ENCODE measurements at places on chromosomes 4 and X. TPM values are rescaled to one million over a fixed set of nuclear protein-coding genes. Genes with fewer than 3 reads are reported as not detected.

GRCh38 chr4:157121401-157121800, 45.5 kb downstream of the GLRB start:
- DNase-seq, result no peak

DNA sequence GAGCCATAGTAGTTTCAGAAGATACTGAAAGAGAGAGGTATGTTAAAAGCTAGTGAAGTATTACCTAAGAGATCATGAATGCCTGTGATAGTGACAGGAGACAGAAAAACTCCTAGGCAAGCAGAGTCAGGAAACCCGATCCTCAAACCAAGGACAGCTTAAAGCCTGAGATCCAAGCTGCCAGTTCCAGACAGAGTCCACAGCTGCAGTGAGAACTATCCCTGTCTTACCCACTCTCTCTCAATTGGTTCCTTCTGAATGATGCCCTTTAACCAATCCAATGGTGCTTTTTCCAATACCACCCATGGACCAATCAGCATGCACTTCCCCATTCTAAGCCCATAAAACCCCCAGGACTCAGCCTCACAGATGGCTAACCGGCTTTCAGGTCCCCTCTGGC, 90.4 kb upstream of the PCDH10 start:
- DNase-seq, result no peak

DNA sequence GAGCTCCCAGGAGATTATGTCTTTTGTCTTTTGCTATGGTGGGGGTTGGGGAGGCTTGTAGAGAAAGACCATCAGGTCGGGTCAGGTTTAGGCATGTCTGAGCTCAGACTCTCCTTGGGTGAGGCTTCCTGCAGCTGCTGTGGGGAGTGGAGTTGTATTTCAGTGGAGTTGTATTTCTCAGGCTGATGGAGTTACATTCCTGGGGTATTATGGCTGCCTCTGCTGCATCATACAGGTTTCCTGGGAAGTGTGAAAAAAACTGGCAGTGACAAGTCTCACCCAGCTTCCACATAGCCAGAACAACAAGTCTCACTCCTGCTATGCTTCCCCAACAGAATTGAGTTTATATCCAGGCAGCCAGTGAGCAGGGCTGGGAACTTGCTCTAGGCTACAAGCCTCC, 119.3 kb downstream of the VSIG4 start:
- DNase-seq, result no peak

- no peak for DNase-seq
Measured at GRCh38 chr4:154939851-154940250, 158.8 kb downstream of the RBM46 start.

- no peak for DNase-seq
Measured at GRCh38 chr4:187109636-187110035, 386.0 kb upstream of the FAT1 start.

GRCh38 chr4:165301833-165302232, 25.6 kb upstream of the MSMO1 start:
- no peak for DNase-seq

DNA sequence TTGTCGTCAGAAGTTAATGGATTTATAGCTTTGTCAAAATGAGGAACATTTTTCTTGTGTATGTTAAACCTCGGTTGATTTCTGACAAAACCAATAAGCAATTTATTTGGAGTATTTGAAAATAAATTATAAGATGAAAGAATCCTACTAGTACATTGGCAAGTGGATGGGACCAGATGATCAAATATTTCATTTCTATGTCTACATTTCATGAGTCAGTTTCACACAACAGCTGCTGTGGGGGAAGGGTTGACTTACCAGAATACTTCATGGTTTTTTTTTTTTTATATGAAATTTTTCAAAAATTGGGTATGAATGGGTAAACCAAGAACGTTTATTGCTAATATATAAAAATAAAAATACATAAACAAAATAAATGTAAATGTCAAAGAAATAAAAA, 39.4 kb downstream of the RAPGEF2 start:
- no peak for DNase-seq

- DNase-seq, result no peak
Measured at GRCh38 chr4:98544818-98545414, 113.5 kb downstream of the TSPAN5 start.

DNA sequence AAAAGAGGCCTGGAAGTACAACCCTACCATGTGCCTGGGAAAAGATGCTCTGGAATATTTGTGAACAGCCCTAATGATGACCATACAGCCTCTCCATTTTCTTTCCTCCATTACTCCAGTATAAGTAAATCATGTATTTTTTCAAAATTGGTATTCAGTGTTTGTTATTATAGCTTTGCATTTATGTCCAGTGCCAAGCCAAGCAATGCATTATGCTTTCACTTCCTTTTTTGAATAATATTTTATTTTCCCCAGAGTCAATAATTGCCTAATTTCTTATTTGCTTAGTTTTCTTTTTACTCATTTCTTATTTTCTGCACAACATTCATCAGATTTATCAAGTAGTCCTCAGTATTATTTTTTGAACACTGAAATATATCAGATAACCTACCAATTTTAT, 49.3 kb upstream of the EOLA2 start:
- DNase-seq, result no peak

GRCh38 chr4:188550296-188550695, 411.1 kb downstream of the TRIML1 start:
- DNase-seq, result no peak

DNA sequence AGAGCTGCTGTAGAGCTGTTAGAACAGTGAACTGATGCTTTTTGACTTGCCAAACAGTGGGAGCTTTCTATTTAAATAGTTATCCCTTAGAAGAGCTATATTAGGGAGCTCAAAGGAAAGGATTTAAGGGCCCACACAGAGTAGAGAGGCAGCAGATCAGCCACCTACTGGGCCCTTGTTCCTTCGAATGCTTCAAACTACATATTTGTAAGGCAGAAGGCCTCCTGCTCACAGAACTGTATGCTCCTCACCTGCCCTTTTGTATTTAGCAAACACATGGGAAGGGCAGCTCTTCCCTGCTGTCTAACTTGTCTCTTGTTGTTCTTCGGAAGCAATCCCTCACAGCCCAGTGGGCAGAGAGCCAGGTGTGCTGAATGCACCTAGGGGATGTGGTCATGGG, 38.0 kb downstream of the IL1RAPL1 start:
- no peak for DNase-seq

DNA sequence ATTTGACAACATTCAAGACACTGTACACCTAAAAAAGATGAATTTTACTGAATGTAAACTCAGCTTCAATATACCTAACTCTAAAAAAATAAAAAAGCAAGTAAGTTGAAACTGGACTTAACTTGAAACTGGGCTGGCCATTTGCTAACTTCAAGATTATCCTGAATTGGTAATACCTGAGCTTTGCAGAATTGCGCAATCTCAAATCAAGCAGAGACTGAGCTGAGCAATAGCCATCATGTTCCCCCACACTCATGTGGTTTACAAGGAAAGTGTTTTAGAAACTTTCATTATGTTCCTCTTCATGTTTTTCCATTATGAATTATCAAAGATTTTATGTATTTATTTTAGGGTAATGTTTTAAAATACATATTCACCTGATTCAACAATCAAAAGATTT, 38.7 kb downstream of the ANXA5 start:
- no peak for DNase-seq

DNA sequence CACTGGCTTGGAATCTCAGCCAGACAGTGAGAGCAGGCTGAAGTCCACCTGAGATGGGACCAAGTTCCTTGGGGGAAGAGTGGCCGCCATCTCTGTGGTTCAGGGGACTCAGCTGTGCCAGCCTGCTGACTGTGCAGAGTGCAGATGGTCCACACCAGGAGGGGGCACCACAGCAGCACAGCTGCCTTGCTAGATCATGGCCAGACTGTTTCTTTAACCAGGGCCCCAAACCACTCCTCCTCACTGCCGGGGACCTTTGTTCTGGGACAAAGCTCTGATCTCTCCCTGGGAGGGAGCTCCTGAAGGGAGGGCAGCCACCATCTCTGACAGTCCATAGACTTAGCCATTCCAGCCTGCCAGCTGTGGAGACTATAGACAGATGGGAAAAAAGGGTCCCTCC, 2189.6 kb downstream of the PCDH7 start:
- no peak for DNase-seq

- no peak for DNase-seq
Measured at GRCh38 chr4:184868623-184869022, 42.9 kb upstream of the ACSL1 start.

DNA sequence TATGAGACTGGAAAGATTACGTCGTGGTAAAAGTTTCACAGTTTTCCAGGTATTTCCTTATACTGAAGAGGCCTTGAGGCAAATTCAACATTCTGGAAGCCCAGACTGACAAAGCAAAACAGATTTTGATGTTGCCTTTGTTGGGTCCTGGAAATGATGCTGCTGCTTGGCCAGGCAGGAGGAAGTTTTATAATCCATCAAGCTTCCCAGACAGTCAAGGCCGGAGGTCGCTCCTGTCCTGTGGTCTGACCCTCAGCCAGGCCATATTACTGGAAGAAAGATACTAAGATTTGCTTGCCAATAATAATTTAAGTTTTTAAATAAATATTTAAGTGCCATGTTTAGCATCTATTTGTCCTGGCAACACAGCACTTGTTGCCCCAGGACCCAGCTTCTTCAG, 63.4 kb downstream of the TAPT1 start:
- DNase-seq, result no peak

- DNase-seq, result no peak
Measured at GRCh38 chr4:183962419-183962818, 57.3 kb downstream of the STOX2 start.

DNA sequence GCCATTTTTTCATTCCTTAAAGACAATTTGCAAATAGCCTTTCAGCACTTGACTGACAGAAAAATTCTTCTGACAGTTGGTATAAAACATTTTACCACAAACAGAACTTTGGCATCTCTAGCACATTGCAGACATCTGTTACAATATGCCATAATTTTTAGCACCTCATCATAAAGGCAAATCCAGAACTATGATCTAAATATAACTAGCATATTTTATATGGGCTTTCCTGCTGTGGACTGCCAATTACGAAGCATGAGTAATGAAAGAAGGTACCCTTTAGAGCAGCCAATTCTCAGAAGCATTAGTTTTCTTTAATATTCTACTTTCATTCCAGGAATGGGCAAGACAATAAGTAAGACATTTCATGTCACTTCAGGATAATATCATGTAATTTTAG, 647.4 kb upstream of the GALNT7 start:
- no peak for DNase-seq

DNA sequence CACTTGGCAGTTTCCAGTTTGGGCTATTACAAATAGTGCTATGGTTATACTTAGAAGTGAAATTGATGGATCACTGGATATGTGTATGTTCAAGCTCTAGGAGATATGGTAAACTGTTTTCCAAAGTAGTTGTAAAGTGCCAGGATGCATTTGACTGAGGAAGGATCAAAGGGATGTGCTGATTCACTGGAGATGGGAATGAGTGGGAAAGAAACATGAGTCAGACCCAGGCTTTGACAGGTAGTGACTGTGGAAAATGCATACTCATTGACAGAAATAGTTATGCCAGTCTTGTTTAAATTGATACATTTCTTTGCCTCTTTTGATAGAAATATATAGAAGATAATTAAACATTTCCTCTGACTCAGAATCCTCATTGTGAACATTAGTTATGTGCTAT, 77.9 kb downstream of the CEP135 start:
- DNase-seq, result no peak

TMEM128 gene
- 19.4 TPM for total RNA-seq

SETD7 gene
- 0.48 TPM for total RNA-seq

RBM41 gene
- total RNA-seq, result 21.0 TPM

NAA11 gene
- not detected for total RNA-seq

SSX2B gene
- total RNA-seq, result not detected

IL2RG gene
- total RNA-seq, result not detected

ASMT gene
- not detected for total RNA-seq

ATP6AP2 gene
- 55.6 TPM for total RNA-seq

PNMA6A gene
- 0.11 TPM for total RNA-seq
